GM03348 (cell line): ENCODE measurements at places on chromosomes 12 and 14.

- DNase-seq: peak; percentile 54
Observed at GRCh38 chr12:57475271-57476161, 4.2 kb downstream of the ARHGAP9 start.

DNA sequence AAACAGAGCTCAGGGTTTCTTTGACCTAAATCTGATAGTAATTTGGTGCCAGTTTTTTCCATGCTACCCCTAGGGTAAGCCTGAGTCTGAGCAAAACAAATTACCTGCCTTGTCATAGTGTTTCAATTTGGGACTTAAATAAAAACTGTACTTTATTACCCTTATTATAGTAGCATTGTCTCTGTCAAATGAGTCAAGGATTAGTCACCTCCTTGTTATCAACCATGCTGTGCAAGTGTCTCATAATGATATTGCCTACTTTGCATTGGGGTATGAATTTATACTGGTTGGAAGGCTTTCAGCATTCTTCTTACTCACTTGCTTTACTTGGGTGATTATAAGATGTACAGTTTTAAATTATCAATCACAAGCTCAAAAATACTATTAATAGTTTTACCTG is 380.0 kb downstream of the LRFN5 start:
- DNase-seq: no peak

- DNase-seq: no peak
Observed at GRCh38 chr14:61836184-61836583, 74.0 kb downstream of the SNAPC1 start.

GRCh38 chr14:34243001-34243400 is 219.0 kb downstream of the SPTSSA start:
- no peak for DNase-seq

DNA sequence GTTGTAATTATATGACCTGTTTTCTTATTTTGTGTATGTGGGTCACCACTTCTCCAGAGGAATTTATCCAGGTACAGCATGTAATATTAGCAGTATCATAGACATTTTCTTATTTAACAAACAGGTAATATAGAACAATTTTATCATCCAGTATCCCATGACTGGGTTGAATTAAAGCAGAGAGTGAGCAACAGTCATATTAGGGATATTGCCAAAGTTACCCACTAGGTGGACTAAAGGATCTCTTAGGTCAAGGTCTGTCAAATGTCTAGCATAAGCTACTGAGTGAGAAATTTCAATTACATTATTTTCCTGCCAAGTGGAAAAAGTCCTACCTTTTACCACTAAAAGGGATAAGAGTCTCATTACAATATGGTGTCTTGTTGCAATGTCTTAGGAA is 62.1 kb upstream of the TRIM9 start:
- DNase-seq: no peak

GRCh38 chr14:61766151-61766550 is 3.9 kb downstream of the SNAPC1 start:
- DNase-seq: no peak

DNA sequence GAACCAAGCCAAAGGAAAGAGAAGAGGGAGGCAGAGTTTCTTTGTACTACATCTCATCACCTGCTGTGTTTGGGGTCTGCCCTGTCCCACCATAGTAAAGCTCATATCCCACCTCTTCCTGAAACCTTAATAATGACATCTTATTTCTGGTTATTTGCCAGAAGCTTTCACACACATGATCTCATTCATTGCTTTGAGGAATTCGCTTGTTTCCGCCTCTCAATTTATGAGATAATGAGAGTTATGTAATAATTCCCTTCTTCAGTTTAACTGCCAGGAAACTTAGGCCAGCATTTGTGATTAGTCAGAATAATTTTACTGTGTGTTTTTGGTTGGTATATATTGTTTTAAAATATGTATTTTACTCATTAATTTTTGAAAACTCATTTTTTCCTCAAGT is 205.2 kb downstream of the CACNA1C start:
- no peak for DNase-seq

DNA sequence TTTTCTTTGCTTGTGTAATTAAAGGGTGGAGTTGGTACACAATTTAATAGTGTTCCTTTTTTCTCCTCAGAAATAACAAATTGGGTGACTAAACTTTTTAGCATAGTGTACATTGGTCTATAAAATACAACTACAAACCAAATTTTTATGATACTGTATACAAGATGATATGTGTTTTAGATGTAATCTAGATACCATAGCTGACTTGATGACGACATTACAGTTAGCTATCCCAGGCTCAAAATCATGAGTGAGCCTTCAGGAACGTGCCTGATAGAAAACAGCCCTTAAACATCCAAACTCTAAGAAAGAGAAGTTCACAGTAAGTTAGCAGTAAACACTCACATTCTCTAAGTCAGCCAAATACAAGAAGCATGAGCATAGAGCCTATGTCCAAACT is 99.0 kb upstream of the SSTR1 start:
- DNase-seq: peak; percentile 27

GRCh38 chr12:62703011-62703380 is 232.0 kb downstream of the PPM1H start:
- DNase-seq: no peak

- no peak for DNase-seq
Observed at GRCh38 chr14:78491048-78491447, 320.9 kb downstream of the NRXN3 start.

DNA sequence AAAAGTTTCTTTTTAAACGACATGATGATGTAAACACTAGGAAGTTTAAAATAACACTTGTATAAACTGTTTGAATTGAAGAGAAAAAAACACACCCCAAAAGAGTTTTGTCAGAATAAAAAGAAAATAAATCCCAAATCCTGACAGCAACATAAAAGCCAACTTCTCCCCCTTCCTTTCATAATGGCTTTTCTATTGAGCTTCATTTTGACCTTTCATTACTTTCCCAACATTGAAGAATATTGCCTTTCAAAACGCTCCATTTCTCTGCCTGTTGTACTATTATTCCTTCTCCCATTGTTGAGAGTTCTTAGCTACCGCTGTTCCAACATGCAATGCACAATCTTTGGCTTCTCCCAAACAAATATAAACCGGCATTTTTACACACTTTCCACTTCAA is 448.5 kb downstream of the BCAT1 start:
- no peak for DNase-seq

- peak; percentile 49 for DNase-seq
Observed at GRCh38 chr12:24822121-24822899, 126.6 kb downstream of the BCAT1 start.

- DNase-seq: no peak
Observed at GRCh38 chr12:62251609-62251958, 8.6 kb upstream of the USP15 start.

GRCh38 chr12:68630050-68630449 is 19.4 kb downstream of the RAP1B start:
- DNase-seq: no peak

DNA sequence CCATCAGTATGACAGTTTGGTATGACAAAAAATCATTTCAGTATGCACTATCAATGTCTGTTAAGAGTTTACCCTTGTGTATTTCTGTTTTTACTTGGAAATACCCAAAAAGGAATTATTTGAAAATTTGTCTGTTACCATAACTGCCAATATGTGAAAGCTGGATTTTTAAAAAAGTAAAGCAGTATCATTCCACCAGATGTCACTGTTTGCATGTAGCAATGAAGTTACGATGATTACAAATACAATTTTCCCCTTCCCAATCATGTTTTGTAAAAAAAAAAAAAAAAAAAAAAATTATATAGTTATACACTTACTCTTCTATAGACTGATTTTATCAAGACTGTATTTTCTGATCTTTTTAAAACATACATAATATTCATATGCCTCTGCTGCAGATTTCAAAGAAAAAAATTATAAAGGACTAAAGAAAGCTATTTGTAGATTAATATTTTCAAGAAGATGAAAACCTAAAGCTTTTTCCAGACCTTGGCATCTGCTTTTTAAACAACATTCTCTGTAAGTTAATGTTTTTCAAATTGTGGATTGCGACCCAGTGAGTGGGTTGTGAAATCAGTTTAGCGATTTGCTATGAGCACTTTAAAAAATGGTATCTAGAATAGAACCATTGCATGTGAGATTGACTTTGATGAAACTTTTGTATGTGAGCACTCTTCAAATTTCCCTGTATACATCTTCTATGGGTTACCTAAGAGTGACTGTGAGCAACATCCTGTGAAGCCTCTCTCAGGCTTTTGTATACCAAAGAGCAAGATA is 114.2 kb downstream of the TTC6 start:
- DNase-seq: peak; percentile 36

DNA sequence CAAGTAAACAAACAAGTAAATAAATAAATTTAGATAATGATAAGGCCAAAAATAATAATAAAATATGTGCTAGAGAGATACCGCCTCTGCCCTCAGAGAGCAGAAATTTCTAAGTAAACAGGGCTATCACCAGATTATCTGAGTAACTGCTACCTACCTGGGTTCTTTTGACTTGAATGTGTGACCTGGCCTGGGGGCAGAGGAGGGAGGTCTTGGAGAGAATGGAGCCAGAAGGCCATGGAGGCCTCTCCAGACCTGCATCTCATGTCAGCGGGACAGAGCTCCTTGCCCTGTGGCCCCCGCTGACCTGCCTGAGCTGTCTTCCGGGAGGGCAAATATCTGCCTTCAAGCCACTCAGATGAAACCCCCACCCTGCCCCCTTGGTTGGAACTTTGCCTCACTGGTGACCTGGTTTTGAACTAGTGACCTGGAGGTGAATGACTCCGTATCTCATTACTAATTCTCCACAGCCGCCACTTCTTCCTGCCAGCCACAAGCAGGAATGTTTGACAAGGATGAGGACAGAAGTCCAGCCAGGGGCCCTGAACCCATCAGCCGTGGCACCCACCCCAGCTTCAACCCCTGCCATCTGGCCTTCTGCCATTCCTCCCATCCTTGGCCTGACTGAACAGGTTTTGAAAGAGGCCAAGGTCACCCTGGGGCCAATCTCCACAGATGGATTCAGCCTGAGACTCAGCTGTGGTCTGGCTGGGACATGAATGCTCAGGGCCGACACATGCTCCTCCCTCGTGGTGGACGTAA is 86.8 kb upstream of the PARP11 start:
- no peak for DNase-seq

- no peak for DNase-seq
Observed at GRCh38 chr14:69094481-69094880, 58.4 kb downstream of the DCAF5 start.

- DNase-seq: no peak
Observed at GRCh38 chr12:66111605-66112004, 18.9 kb downstream of the LLPH start.

DNA sequence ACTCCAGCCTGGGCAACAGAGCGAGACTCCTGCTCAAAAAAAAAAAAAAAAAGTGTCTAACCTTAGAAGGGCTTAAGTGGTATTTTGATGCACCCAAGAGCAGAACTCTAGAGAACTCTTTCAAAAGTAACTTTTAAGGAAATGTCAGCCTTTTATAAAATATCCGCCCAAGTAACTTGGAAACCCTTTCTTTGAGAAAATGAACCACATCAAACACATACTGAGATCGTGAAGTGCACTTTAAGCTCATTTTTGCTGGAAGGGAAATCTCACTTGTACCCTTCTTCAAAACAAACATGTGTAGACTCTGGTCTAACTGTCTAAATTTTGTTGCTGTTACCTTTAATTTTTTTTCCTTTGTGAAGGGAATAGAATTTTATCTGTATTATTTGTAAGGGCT is 5.5 kb downstream of the C12orf56 start:
- DNase-seq: no peak

- peak; percentile 74 for DNase-seq
Observed at GRCh38 chr12:98399532-98399931, 115.9 kb upstream of the TMPO start.

DNA sequence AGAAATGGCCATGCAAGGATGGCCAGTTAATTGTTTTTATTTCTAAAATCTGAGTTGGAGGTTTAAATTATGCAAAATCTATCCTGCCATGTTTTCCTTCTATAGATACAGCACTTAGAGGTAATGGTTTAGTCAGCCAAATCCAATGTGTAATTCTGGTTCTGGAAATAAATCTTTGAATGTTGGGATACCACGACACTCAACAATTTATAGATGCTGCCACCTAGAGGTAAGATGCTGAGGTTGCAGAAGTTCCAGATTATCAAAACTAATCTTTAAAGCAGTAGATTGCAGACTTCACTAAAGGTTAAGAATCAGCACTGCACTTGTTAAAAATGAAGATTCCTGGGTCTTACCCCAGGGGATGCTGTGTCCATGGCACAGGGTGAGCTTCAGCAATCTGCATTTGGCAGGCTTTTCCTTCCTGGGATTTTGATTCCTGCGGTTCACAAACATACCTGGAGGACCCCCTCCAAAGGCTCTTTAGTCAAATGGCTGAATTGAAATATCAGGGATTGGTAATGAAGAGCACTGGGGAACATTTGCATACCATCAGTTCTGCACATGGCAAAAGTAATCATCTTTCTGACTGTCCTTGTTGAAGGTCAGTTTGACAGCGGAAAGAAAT is 53.4 kb upstream of the ANO4 start:
- DNase-seq: peak; percentile 61

DNA sequence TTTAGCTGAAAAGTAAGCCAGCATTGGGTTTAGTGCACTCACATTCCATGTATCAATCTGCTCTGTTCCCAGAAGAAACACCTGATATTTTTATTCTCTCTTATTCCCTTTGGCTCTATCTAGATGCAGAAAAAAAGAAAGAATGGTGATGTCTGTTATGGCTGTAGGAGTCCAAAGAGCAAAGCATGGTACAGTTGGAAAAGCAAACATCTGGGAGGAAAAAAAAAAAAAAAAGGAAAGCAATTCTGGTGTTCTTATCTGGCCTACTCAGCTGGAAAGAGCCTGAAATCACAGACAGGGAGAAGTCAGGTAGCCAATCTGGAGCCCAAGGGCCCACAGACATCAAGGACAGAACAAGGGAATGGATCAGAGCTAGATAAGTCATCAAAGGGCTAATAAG is 293.9 kb downstream of the DUSP6 start:
- no peak for DNase-seq

GRCh38 chr12:54429014-54429471 is 10.0 kb upstream of the ITGA5 start:
- DNase-seq: peak; percentile 18

GRCh38 chr12:11719678-11720099 is 70.2 kb downstream of the ETV6 start:
- DNase-seq: peak; percentile 92

GRCh38 chr12:89661706-89662330 is 46.8 kb downstream of the ATP2B1 start:
- no peak for DNase-seq

DNA sequence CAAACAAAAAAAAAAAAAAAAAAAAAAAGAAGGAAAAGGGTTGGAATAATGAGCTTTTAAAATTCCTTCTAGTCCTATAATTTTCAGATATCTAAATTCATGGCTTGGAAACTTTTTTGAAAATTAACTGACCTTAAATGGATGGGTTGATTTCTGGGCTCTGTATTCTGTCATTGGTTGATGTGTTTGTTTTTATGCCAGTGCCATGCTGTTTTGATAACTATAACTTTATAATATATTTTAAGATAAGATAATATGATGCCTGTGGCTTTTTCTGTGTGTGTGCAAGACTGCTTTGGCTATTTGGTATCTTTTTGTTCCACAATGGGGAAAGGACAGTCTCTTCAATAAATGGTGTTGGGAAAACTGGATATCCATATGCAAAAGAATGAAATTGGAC is 7.3 kb downstream of the OR10G3 start:
- no peak for DNase-seq
